CD4-positive, alpha-beta T cell treated with Interleukin-6 for 4 hours (primary cell): ENCODE measurements at places on chromosomes 4 and X.

DNA sequence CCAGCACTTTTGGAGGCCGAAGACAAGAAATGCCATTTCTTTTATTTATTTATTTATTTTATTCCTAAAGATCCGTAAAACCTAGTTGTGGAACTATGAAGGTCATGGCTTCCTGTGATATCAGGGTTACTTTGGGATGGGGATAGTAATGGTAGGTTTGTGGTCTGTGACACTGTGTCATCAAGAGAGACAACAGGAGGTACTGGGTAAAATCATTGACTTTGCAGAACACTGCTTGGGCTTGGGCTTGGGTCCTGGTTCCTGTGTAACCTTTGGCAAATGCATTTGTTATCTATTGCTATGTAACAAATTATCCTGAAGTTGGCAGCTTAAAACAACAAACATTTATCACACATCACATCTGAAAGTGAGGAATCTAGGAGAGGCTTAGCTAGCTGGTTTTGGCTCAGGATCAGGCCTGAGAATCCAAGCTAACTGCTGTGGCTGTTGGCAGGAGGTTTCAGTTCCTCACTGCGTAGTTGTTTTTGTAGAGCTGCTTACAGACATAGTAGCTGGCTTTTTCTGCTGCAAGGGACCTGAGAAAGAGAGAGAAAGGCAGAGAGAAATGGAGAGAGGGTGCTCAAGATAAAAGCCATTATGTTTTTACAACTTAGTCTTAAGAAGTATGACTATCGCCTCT, 576.4 kb upstream of the SLIT2 start:
- no peak for DNase-seq

- peak; percentile 9 for DNase-seq
Observed at GRCh38 chr4:48546336-48546735, 56.3 kb downstream of the ZAR1 start.

DNA sequence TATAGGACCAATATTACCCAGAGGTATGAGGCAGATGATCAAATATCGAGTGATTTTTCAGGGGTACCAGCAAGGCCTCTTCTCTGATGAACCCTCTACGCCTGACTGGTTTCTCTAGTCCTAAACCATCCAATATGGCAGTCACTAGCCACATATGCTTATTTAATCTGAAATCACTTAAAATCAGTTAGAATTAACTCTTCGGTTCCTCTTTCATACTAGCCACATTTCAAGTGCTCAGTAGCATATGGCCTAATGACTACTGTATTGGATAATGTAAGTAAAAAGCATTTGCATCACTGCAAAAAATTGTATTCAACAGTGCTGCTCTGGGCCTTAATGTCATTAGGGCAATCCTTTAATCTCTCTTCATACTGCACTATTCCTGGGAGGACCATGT, 4.4 kb upstream of the APBB2 start:
- DNase-seq, result no peak

GRCh38 chr4:3704669-3705068, 61.5 kb upstream of the ADRA2C start:
- no peak for DNase-seq

DNA sequence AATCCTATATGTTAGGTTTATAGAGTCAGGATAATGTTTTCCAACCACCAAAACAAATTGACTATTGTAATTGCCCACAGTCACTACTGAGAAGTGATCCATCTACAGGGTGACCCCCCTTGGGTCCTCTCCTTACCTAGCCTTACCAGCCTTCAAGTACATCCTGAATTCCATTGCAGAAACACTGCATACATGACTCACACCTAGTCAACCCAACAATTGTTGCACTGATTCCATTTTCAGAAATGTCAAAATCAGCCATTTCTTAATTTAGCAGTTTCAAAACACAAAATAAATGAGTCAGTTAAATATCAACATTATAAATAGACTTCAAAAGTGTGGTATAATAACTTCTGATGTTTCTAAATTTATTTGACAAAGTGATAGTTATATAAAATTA, 106.3 kb upstream of the TNIP3 start:
- DNase-seq, result no peak

GRCh38 chrX:45070116-45071007, 130.3 kb downstream of the DIPK2B start:
- peak; percentile 23 for DNase-seq

DNA sequence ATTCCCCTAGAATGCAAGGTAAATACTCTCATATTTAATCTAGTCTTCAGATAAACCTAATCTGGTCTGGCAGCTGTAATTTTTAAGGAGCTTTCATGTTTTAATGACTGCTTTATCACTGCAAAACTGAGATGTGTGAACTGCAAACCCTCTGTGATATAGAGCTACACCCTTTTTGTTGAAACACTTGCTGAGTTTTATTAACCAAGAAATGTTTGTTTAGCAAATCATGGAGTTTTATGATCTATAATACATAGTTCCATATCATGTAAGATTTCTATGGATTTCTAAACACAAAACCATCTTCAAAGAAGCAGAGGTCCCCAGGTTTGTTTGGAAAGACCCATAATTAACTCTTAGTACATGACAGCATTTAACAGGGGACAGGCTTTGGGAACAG, 126.4 kb downstream of the BTC start:
- DNase-seq, result no peak

GRCh38 chrX:130119312-130119898, 9.1 kb upstream of the ELF4 start:
- no peak for DNase-seq

GRCh38 chrX:33721927-33722326, 410.2 kb downstream of the FAM47A start:
- DNase-seq, result no peak

DNA sequence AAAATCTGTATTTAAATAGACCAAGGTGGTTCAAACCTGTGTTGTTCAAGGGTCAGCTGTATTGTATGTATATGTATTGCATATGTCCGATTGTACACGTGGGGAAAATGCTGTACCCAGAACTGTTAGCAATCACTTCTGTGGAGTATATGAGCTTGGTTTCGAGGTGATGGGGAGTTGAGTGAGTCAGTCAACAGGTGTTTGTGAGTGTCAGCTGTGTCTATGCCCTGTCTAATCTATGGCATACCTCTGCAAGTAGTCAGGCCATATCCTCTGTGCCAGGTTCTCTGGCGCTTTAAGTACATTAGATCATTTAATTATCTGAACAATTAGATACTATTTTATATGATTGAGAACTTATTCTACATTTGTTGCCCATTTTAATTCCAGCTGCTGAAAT, 7.4 kb downstream of the ZRSR2 start:
- DNase-seq, result no peak

- DNase-seq, result no peak
Observed at GRCh38 chr4:165380805-165381204, 2.0 kb downstream of the CPE start.

GRCh38 chr4:39390603-39391002, 16.1 kb upstream of the KLB start:
- DNase-seq, result no peak

GRCh38 chrX:625137-625691, 5.4 kb upstream of the SHOX start:
- DNase-seq, result no peak

GRCh38 chr4:7546152-7546808, 111.5 kb upstream of the PSAPL1 start:
- no peak for DNase-seq

- no peak for DNase-seq
Observed at GRCh38 chrX:13994536-13995080, 35.1 kb downstream of the GEMIN8 start.

DNA sequence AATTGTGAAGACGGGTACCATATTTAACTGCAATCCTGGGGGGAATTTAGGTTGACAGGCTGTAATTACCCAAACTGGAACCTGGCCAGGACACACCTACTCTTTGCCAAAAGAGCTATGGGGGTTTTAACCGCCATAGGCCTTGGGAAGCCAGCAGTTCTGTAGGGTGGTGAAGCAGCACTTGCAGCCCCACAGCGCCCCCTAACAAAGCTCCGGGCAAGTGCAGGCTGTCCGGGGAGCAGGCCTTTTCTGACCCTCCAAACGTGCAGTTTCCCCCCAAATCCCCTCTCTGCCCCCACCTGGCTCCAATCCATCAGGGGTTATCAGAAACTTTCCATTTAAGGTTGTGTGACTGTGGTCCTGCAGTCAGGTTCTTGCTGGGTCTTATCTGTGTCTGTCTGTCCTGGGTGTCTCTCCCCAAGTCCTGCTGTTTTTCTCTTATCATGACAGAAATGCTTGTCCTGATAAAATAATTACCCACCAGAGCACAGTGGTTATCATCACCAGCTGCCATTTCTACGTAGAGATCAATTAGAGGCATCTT, 350.9 kb downstream of the MID1IP1 start:
- DNase-seq, result peak; percentile 23

- DNase-seq, result peak; percentile 17
Observed at GRCh38 chrX:139930916-139931645, 1.8 kb downstream of the ATP11C start.

DNA sequence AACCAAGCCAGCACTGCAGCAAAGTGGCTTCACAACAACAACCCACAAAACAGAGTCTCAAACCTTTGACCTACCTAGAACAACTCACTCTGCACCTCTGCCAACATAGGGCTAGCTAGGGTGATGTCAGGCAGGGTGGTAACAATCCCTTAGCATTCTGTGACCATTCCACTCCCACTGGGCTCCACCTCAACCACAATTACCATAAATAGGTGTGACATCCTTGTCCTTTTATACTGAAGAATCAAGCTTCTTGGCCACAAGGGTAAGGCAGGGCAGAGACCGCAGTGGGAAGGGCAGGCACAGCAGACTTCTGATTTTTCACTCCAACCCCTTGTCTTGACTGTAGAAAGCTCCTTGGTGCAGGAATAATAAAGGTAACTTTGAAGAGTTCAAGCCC, 795.4 kb upstream of the DIAPH2 start:
- no peak for DNase-seq
